ENCODE measurements at places on chromosomes 13 and 19.

GRCh38 chr13:48902368-48902767, 73.3 kb upstream of the FNDC3A start:
- DNase-seq: no peak

DNA sequence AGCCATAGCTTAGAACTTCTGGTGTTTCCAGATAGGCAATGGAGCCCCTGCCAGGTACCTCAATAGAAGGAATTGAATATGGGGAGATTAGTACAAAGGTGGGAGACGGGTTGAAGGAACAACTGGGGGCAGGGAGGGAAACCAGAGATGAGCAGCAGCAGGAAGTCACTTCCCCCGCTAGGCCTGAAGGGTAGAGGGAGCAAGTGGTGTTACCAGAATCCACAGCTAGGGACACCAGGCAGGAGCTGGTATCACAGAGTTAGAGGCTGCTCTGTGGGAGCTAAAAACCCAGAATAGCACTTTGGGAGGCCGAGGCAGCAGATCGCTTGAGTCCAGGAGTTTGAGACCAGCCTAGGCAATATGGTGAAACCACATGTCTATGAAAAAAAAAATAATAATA, 15.3 kb upstream of the HNRNPUL1 start:
- DNase-seq: no peak

DNA sequence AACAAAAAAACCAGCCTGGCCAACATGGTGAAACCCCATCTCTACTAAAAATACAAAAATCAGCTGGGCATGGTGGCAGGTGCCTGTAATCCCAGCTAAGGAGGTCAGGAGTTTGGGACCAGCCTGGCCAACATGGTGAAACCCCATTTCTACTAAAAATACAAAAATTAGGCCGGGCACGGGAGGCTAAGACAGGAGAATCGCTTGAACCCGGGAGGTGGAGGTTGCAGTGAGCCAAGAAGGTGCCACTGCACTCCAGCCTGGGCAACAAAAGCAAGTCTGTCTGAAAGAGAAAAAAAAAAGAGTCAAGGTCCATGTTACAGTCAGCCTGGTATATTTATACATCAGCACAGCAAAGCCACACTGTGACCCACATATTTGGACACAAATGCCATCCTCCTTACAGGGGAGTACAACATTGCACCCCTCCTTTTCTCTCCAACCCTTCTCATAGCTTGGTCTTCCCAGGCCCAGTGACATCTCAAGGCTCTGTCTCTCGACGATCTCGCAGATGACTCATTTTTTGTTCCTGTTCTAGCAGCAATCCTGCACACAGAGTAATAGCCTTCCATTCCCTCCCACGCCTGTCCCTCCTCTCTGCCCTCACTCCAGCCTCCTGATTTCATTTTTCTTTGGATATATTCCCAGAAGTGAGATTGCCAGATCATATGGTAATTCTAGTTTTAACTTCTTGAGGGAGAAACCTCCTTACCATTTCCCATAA, 21.0 kb upstream of the DPP9 start:
- DNase-seq: no peak

DNA sequence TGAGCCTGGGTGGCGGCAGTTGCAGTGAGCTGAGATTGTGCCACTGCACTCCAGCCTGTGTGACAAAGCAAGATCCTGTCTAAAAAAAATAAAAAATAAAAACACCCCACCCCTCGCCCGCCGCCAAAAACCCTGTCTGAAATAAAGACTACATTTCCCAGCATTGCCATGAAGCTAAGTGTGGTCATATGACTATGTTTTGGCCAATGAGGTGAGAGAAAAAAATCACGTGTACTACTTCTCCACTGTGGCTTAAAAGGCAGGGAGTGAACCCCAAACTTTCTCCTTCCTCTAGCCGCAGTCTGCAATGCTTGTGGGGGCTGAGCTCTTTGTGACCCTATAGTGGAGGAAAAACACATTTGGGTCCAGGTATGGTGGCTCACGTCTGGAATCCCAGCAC, 54.9 kb downstream of the COLGALT1 start:
- no peak for DNase-seq

DNA sequence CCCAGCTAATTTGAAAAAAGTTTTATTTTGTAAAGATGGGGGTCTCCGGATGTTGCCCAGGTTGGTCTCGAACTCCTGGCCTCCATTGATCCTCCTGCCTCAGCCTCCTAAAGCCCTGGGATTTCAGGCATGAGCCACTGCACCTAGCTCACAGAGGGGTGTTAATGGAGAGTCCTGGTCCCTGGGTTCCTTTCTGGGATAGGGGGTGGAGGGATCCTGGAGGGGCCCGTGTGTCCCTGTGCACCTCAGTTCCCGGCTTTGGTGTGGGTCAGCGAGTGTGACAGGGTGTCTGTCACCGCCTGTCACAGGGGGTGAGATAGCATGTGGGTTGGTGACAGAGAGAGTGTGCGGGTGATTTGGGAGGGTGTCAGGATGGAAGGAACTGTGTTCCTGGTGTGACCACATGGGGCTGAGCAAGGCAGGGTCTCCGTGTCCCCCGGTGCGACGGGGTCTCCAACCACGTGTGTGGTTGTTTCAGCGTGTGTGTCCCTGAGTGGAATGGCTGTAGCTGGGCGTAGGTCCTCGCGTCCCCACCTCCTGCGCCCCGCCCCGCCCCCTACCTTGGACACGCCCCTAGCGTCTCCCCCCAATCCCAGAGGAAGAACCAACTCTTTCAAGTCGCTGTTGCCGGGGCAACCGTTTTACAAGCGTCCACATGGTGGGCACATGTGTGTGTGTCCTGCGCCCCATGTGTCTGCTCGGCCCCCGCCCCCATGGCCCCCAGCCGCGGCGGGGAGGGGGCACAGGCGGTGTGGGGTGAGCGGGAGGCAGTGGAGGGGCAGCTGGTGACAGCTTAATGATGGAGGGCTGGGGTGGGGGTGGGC, 2.9 kb upstream of the NRTN start:
- no peak for DNase-seq

- DNase-seq: peak; percentile 66
These were observed 5.7 kb upstream of the MRPS31 start for GRCh38 chr13:40776681-40777165.

- DNase-seq: no peak
These were observed 2.4 kb downstream of the CACNG8 start for GRCh38 chr19:53965091-53965490.

Measured in effector memory CD4-positive, alpha-beta T cell (primary cell).